ENCODE measurements at places on chromosomes 2 and 18. TPM values are rescaled to one million over a fixed set of nuclear protein-coding genes. Genes with fewer than 3 reads are reported as not detected.

ARHGAP25 gene
- total RNA-seq, result 12.4 TPM

PLCD4 gene
- total RNA-seq, result 1.9 TPM

HRH4 gene
- not detected for total RNA-seq

REG1B gene
- not detected for total RNA-seq

KCNS3 gene
- 9.9 TPM for total RNA-seq

FAM237A gene
- not detected for total RNA-seq

TMEM200C gene
- total RNA-seq, result 0.99 TPM

SCG2 gene
- 0.73 TPM for total RNA-seq

RFX8 gene
- not detected for total RNA-seq

UGT1A10 gene
- not detected for total RNA-seq

Data from heart left ventricle (tissue), 16 donors.